ENCODE measurements at places on chromosomes 11 and 22.

GRCh38 chr22:35617137-35617755 is at the start of gene MB:
MB (minus strand) TSS chr22:35617329; CDS start chr22:35617257, 72 bp downstream.
- DNase-seq: no peak

- no peak for DNase-seq
Measured at GRCh38 chr11:67645521-67646461, 4.7 kb downstream of the ACY3 start.

DNA sequence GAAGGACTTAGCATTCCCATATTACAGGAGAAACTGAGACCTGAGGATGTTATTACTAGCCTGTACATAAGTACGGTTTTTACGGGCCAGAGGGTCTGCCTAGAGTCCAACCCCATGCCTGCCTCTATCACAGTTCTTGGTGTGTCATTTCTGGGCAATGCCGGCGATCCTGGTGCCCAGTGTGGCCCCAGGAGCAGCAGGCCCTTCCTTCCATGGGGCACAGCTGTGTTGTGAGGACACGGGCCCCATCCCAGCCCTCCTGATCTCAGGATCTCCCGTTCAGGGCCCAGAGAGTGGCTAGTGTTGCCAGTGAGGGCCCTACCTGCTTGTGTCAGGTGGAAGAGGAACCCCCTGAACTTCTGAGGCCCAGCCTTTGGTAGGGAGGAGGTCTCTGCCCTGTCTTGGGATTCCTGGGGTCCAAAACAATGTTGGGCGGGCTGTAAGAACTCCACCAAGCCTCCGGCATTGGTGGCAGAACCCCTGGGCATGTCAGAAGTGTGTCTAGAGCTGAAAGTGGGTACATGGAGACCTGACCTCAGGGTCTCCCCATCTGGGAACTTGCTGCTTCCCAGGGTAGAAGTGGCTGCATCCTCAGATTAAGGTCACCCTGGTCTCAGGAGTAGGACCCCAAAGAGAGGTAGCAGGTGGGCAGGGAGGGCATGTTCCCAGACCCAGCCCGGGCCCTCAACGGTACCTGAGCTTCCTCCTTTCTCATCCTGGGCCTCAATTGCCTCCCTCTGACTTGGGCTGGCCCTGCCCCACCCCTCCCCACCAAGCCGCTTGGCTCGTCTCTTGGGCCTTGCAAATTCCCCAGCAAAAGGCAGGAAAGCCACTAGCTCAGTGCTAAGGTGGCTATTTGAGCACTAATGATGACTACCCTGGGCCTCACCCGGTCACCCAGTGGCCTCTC is 74.6 kb upstream of the KCNQ1OT1 start:
- no peak for DNase-seq

DNA sequence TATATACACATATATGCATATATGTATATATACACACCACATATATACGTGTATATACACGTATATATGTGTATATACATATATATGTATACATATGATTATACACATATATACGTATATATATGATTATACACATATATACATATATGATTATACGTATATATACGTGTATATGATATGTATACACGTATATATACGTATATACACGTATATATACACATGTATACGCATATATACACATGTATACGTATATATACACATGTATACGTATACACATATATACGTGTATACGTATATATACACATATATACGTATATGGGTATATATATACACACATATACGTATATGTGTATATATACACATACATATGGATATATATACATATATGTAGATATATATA is 62.1 kb upstream of the HMGXB4 start:
- no peak for DNase-seq

DNA sequence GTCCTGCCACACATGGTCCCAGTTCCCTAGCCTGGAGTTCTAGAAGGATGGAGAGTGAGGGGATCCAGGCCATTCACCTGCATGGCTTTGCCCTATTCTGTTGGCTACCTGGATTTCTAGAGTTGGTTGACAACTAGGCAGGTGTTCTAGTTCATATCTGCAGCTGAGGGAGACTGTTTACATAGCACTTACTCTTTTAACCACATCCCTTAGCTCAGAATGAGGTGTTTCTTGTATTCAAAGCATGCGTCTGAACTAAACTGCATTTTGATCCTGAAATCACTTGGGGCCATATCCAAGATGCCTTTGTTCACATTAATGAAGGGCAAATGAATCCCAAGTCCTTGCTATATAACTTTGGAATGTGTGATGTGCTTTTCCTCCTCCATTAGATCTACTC is 60.9 kb downstream of the SYT13 start:
- DNase-seq: no peak

DNA sequence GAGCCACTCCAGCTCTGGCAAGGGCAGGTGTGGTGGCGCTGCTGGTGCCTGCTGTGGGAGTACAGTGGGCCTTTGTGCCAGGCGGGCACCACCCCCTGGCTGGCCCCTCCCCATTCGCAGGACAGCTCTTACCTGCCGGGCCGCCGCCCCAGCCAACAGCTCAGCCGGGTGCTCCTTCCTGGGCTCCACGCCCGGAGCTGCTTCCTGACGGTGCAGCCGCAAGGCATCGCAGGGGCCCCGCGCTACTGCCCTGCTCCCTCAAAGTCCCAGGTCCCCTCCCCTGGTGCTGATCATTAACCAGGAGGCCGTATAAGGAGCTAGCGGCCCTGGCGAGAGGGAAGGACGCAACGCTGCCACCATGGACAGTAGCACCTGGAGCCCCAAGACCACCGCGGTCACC is at the start of gene SLC5A1:
Gene SLC5A1, plus strand, starts transcription at position 338 of the 400 bp plus-strand sequence. Its CDS starts 21 bp downstream, at position 359.
- no peak for DNase-seq

DNA sequence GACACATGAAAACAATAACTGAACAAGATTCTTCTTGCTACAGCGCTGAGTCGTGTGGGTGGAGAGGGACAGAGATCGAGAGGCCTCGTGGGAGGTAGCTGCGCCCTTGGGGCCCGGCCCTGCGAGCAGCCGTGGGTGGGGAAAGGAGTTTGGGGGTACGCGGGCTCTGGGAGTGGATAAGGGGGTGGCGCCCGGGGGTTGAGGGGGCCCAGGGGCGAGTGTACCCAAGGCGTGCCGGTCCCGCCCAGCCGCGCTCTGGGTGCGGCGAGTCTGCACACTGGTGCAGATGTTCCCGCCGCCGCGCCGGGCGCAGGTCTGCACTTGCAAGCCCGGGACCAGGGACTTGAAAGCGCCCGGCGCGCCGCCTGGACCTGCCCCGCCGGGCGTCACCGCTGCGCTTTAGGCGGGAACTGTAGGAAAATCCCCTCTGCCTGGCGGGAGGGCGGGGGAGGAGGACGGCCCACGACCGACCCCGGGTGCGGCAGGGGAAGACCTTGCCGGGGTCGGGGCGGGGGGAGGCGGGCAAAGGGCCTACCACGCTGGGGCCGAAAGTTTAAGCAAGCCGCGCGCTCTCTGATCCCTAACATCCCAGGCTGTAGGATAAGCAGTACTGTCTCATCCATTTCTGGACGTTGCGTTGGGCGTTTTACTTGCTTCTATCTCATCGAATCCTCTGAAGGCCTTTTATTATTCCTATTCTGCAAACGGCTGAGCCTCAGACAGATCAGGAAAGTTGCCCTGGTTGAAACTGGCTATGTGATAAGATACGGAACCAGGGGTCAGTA is 1.4 kb upstream of the KREMEN1 start:
- peak; percentile 79 for DNase-seq

- no peak for DNase-seq
Measured at GRCh38 chr11:57081356-57081755, 92.6 kb downstream of the OR5AK2 start.

- peak; percentile 21 for DNase-seq
Measured at GRCh38 chr22:31681349-31682345, 19.6 kb upstream of the PISD start.

DNA sequence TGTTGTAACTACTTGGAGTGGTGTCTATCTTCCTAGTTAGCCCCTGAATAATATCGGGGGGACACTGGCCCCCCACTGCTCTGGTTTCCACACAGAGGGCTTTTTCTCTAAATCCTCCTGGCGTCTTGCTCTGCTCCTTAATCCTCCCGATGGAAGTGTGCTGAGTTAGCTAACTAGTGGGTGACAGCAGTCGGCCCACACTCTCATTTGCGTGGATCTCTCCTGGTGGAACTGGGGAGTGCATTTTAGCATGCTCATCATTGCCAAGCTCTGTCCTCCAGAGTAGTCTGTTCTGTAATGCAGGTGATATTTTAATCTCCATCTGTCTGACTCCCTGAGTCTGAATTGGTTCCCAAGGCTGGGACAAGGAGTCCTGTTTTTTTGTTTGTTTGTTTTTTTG is 46.1 kb upstream of the RASSF10 start:
- no peak for DNase-seq

- no peak for DNase-seq
Measured at GRCh38 chr22:20061481-20061861, 18.6 kb upstream of the DGCR8 start.

DNA sequence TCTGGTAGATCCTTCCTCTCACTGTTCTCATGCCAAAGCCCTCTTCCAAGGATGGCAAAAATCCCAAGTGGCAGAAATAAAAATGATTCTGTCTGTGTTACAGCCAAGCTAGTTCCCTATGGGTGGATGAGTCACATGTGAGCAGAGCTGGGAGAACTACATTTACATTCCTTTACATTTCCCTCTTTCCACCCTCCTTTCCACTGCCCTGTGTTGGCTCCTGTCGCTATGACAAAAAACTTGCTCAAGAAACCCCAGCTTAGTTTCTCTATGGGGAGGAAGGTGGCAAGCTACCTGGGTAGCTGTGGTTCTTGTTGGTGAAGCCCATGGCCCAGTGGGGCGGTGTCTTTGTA is 10.2 kb upstream of the DDB2 start:
- no peak for DNase-seq
